Activated T-cell treated with anti-CD3 and anti-CD28 coated beads, Interleukin-2, amount 50 U/mL, for 4 hours (primary cell): ENCODE measurements at places on chromosomes 4 and X.

DNA sequence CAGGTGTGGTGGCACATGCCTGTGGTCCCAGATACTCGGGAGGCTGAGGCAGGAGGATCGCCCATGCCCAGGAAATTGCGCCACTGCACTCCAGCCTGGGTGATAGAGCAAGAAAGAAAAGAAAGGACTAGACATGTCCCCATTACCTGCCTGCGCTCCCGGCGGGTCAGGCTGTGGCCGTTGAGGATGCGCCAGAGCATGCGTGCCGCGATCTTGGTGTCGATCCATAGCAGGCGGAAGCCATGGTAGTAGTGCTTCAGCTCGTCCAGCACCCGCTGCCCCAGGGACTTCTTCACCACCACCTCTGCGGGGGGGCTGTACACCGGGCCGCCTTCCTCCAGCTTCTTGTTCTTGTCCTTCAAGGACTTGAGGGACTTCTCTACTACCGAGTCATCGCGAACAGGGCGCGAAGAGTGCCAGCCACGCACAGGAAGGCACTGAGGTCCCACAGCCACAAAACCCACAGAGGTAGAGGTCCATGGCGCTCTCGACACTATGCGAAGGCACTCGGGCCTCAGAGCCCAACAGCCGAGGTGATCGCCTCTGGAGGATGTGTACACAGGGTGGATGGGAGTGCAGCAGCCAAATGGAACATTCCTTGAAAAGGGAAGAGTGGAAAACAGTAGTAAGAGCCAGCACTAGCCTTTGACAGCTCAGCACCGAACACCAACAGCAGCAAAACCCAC is 14.6 kb downstream of the LETM1 start:
- no peak for DNase-seq

DNA sequence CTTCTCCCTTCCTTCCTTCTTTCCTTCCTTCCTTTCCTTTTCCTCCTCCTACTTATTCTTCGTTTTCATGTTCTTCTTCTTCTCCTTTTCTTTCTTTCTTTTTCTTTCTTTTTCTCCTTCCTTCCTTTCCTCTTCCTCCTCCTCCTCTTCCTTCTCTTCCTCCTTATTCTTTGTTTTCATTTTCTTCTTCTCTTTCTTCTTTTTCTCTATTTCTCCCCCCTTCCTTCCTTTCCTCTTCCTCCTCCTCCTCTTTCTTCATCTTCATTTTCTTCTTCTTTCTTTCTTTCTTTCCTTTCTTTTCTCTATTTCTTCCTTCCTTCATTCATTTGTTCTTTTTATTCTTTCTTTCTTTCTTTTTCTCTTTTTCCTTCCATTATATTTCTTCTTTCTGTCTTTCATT is 671.6 kb downstream of the IQCM start:
- no peak for DNase-seq

- no peak for DNase-seq
Measured at GRCh38 chr4:57265831-57266582, 155.8 kb upstream of the IGFBP7 start.

GRCh38 chr4:77496457-77496856 is 109.2 kb upstream of the CXCL13 start:
- DNase-seq, result no peak

- DNase-seq, result no peak
Measured at GRCh38 chrX:78950009-78950835, 5.0 kb downstream of the P2RY10 start.

DNA sequence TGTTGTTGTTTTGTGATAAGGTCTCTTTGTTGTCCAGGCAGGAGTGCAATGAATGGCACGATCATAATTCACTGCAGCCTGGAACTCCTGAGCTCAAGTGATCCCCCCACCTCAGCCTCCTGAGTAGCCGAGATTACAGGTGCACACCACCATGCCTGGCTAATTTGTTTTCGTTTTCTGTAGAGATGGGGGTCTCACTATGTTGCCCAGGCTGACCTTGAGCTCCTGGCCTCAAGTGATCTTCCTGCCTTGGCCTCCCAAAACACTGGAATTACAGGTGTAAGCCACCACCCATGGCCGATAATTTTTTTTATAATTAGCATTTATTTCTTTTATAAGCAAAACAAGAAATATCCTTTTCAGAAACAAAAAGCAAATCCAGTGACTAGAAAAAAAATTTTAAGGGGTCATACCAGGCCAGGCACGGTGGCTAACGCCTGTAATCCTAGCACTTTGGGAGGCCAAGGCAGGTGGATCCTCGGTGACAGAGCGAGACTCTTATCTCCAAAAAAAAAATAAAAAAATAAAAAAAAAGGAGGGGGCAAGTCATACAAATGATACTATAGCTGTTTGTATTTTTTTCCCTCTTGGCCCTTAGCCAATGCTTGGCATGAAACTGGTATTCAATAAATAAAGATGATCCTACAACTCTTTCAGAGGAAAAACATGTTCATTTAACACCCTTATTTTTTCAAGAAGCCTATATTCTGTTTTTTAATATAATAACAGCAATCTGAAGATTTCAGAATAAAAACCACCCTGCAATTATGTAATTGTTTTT is 3.4 kb downstream of the PLAC8 start:
- no peak for DNase-seq
